ENCODE measurements at places on chromosomes 2 and 18.

GRCh38 chr2:60621688-60622429 lies 68.4 kb upstream of the BCL11A start:
- DNase-seq = no peak

GRCh38 chr2:198405311-198405710 lies 600.9 kb downstream of the PLCL1 start:
- no peak for DNase-seq

DNA sequence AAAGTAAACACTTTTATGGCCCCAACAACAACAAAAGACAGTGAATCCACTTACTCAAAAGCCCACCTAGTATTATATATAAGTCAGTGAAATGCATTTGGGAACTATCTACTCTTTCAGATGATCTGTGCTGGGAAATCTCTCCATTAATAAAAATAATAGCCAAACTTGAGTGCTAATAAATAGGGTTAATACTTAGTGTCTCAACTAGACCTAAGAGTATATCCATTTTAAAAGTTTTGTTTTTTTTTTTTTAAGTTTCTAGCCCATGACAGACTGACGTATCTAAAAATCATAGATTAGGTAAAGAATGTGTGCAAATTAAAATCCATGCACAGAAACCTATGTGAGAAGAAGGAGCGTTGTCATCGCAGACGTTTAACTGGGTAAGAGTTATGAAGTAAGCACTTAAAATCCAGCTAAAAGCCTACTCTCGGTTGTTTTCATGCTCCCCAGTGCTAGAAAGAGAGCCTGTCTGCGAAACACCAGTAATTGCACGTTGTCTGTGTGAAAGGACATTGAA lies 83.4 kb upstream of the PELI1 start:
- no peak for DNase-seq

DNA sequence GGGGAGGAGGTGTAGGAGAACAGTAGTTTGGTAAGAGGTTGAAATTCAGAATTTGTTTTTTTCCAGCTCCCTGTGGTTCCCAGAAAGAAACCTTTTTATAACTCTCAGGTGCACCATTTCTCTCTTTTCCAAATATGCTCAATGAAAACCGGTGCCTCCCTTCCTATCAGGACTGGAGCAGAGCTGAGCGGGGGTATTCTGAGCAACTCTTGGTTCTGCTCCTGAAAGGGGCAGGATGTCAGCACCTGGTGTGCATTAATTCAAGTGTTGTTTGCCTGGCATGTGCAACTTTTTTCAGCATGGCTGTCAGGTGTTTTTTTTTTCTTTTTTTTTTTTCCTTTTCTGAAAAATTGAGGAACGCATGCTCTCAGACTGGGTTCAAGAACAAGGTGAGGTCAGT lies 74.1 kb downstream of the MAPK4 start:
- DNase-seq = no peak

GRCh38 chr2:205661281-205661680 lies 21.0 kb upstream of the NRP2 start:
- no peak for DNase-seq

DNA sequence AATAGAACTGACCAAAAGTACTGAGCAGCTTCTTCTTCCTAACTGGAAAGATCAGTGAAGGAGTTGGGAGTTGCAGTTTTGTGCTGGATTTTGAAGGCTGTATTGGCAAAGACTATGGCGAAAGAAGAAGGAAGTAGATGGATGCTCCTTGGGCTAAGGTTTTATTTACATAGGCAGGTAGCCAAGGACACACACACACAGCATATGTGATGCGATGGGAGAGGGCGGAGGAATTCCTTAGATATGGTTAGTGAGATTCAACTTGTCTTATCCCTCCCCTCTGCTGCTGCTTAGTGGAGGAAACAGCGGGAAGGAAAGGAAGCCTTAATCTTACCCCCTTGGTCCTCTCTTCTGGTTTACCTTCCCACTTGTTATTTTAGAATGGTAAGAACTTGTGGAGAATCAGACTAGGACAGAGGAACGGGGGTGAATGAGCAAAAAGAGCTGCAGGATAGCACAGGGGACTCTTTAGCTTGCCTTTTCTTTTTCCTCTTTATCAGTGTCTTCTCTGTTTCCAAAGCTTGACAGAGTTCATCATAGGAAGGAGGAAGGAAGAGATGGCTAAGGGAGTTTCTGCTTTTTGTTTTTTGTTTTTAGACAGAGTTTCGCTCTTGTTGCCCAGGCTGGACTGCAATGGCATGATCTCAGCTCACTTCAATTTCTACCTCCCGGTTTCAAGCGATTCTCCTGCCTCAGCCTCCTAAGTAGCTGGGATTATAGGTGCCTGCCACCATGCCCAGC lies 87.9 kb downstream of the OSBPL6 start:
- DNase-seq = no peak

DNA sequence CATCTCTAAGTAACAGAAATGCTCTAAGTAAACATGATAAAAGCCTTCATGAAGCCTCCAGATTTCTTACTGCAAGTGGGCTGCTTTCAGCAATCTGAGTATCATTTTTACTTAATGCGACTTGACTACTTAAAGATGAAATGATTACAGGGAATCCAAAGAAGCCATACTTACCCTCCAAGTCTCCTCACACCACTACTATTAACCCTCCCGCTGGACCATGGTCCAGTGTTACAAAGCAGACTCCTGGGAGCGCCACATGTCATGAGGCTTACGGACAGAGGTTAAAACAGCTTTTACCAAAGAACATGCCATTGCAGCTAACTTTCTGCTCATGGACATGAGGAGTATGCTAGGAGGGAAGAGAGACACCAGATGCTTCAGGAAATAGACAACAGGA lies 46.4 kb downstream of the LPIN2 start:
- no peak for DNase-seq
